Epithelial cell of alveolus of lung (primary cell): ENCODE measurements at places on chromosomes 6 and 20. TPM values are rescaled to one million over a fixed set of nuclear protein-coding genes. Genes with fewer than 3 reads are reported as not detected.

Gene CPXM1
- 3.0 and 11.1 TPM in 2 replicates for total RNA-seq

Gene MCCD1
- not detected in 2 replicates for total RNA-seq

Gene NHLRC1
- total RNA-seq, result 1.0 and 2.6 TPM in 2 replicates

Gene ZBTB46
- 3.7 TPM in 2 replicates for total RNA-seq

Gene HLA-DQB1
- total RNA-seq, result 0.13 and 0.32 TPM in 2 replicates

Gene COL20A1
- total RNA-seq, result not detected in 2 replicates

Gene C6orf58
- total RNA-seq, result not detected in 2 replicates

Gene COX4I2
- total RNA-seq, result not detected in 2 replicates

Gene GGTLC1
- total RNA-seq, result not detected in 2 replicates

Gene TFAP2C
- 0.13 TPM in 1 of 2 replicates, not detected in the other for total RNA-seq

Gene FAM8A1
- total RNA-seq, result 15.3 and 38.7 TPM in 2 replicates

Gene EDN1
- 0.24 and 3.4 TPM in 2 replicates for total RNA-seq

Gene CRISP2
- total RNA-seq, result not detected in 2 replicates

Gene THEMIS
- 0.13 TPM in 1 of 2 replicates, not detected in the other for total RNA-seq

Gene TINAG
- total RNA-seq, result not detected in 2 replicates

Gene RSPO3
- total RNA-seq, result 0.26 and 3.8 TPM in 2 replicates

Gene MMP24
- total RNA-seq, result 1.8 TPM in 1 of 2 replicates, not detected in the other
